Suppressor macrophage (primary cell): ENCODE measurements at places on chromosomes 4 and X.

DNA sequence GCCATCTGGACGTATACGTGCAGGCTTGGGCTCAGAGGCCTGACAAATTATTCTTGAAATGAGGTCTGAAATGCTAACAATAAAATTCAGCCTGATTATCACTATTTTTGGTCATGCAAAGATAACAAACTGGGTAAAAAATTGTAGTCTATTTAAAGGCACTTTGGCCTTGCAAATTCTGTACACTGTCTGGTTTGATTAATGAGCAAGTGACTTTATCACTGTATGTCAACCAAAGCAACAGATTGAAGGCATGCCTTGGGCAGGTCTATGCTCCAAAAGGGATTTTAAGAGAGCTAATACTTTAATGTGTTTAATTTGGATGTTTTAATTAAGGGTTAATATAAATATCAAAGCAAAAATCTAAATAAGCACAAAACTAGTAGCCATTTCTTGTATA is 1034.9 kb upstream of the GRID2 start:
- no peak for DNase-seq

GRCh38 chr4:31539284-31540069 is 819.3 kb downstream of the PCDH7 start:
- no peak for DNase-seq

DNA sequence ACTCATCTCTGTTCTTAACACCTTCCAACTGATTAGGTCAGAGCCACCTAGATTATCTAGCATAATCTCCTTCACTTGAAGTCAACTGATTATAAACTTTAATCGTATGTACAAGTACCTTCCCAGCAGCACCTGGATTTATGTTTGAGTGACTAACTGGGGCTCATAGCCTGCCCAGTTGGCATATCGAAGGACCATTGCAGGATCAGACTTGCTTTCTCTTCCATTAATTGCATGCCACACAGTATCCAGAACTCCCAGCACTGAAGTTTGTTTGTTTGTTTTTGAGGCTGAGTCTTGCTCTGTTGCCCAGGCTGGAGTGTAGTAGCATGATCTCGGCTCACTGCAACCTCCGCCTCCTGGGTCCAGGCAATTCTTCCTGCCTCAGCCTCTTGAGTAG is 27.9 kb downstream of the GRK4 start:
- no peak for DNase-seq

GRCh38 chr4:76708971-76709771 is 188.8 kb downstream of the SOWAHB start:
- no peak for DNase-seq

GRCh38 chrX:122941806-122942205 is 242.3 kb upstream of the GRIA3 start:
- no peak for DNase-seq

- DNase-seq = no peak
Measured at GRCh38 chr4:29829067-29829466, 891.1 kb upstream of the PCDH7 start.

DNA sequence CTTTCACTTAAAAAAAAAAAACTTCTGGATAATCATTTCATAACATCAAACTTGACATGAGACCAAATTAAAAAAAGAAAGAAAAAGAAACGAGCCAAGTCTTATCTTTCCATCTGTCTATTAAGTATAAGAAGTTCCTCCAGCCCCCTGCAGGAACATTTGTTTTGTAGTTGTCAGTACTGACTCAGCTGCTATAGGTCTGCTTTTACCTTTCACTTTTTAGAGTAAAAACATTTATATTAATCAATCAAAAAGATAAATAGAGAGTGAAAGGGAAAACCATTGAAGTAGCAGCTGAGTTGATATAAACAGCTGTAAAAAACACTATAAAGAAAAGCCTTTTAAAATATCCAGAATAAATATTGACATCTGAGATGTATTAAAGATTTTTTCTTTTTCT is 46.1 kb downstream of the CCDC158 start:
- DNase-seq = no peak

- DNase-seq = no peak
Measured at GRCh38 chrX:37942170-37942569, 64.2 kb upstream of the SYTL5 start.

DNA sequence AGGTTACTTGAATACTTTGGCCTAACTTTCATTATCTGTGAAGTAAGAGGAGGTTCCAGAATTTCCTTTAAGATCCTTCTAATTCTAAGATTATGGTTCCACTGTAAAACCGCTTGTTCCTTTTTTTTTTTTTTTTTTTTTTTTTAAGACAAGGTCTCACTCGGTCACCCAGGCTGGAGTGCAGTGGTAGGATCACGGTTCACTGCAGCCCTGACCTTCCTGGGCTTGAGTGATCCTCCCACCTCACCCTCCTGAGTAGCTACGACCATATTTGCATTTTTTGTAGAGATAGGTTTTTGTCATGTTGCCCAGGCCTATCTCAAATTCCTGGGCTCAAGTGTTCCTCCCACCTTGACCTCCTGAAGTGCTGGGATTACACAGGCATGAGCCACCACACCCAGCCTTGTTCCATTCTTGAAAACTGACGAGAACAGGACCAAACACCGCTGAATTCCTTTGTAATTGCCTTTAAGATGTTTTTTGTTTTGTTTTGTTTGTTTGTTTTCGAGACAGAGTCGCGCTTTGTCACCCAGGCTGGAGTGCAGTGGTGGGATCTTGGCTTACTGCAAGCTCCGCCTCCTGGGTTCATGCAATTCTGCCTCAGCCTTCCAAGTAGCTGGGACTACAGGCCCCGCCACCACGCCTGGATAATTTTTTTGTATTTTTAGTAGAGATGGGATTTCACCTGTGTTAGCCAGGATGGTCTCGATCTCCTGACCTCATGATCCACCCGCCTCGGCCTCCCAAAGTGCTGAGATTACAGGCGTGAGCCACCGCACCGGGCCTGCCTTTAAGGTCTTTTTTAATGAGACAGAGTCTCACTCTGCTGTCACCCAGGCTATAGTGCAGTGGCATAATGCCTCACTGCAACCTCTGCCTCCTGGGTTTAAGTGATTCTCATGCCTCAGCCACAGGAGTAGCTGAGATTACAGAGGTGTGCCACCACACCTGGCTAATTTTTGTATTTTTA is 6.8 kb downstream of the PDS5A start:
- DNase-seq = peak; percentile 54

GRCh38 chr4:85486425-85487086 is 11.6 kb downstream of the ARHGAP24 start:
- DNase-seq = no peak

- DNase-seq = peak; percentile 18
Measured at GRCh38 chr4:100130491-100130890, 59.8 kb downstream of the DDIT4L start.

DNA sequence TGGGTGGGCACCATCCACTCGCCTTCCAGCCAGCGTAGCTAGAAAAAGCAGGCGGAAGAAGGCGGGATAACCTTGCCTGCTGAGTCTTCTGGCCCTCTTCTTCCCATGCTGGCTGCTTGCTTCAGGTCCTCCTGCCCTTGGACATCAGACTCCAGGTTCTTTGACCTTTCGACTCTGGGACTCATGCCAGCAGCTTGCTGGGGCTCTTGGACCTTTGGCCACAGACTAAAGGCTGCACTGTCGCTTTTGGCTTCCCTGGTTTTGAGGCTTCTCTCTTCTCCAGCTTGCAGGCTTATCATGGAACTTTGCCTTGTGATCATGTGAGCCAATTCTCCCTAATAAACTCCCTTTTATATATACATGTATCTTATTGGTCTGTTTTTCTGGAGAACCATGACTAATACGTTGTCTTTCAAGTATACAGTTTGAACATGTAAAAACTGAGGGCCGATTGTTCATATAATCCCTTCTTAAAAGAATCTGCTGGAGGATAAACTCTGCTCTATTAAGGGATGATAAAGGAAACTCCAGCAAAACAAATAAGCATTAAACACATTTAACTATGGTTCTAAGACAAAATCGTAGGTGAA is 116.6 kb upstream of the LCORL start:
- DNase-seq = no peak

- no peak for DNase-seq
Measured at GRCh38 chr4:150680651-150681050, 98.7 kb downstream of the MAB21L2 start.

DNA sequence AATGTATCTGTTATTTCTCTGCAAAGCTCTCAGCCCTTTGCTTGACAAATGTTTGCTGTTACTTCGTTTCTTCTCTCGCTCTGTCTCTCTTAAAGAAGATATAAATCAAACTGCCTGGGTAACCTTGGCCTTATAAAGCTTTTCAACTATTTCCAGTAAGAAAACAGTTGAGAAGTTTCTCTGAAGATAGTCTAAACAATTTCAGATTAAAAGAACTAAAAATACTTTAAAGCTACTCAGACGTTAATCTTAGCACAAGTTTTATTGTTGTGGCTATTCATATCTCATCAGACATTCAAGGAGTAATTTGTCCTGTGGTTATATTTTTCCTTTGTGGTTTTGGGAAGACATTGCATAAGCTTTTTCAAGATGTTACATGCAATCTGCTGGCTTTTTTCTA is 22.6 kb downstream of the HOPX start:
- DNase-seq = no peak

- DNase-seq = no peak
Measured at GRCh38 chr4:55291227-55291640, 54.8 kb upstream of the SRD5A3 start.

GRCh38 chr4:20983763-20984575 is 283.7 kb downstream of the PACRGL start:
- no peak for DNase-seq

DNA sequence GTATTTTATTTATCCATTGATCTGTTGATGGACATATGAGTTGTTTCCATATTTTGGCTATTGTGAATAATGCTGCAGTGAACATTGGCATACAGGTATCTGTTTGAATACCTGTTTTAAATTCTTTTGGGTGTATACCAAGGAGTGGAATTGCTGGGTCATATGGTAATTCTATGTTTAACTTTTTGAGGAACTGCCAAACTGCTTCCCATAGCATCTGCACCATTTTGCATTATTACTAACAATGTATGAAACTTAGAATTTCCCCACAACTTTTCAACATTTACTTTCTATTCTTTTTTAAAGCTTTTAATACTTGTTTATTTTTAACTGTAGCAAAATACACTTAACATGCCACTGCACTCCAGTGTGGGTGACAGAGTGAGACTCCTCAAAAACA is 57.0 kb upstream of the MSN start:
- no peak for DNase-seq

- DNase-seq = no peak
Measured at GRCh38 chr4:78640714-78641113, 89.1 kb downstream of the ANXA3 start.

DNA sequence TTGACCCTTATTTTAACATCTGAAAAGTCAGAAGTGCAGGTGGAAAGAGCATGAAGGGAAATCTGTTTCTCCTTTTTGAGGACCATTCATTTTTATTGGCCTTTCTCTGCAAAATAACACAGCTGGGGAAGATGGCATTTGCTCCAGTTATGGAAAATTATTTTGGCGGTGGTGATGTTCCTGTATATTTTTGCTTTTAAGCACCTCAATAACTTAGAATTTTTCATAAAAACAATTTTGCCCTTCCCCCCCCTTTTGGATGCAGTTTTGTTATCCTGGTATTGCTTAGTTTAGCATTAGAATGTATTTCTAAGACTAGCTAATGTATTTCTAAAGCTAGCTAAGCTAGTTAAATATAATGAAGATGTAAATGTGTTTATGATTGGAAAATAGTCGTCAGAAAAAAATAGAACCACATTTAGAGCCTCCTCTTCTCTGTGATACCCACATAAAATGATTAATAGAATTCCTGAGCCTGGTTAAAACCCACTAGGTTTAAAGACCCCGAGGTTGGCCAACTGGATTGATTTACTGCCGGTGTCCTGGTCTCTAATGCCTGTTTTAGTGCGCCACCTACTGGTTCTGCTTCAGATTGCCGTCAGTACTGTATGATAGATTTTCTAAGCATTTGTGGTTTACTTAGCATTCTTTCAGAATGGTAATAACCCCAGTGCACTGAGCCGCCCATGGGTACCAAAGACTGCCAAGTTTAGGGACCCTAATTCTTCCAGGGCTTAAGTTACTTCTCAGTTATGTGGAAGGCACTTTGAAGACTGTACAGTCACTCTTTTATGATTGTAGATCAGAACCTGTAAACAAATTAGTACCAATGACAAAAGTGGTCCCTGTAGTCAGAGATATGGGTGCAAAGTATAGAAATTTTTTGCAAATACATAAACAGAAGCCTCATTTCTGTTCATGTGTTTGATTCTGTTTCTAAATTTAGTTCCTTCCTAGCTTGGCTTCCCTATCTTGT is 11.4 kb downstream of the KLF3 start:
- peak; percentile 88 for DNase-seq

- no peak for DNase-seq
Measured at GRCh38 chr4:159317203-159317602, 214.3 kb downstream of the RAPGEF2 start.

DNA sequence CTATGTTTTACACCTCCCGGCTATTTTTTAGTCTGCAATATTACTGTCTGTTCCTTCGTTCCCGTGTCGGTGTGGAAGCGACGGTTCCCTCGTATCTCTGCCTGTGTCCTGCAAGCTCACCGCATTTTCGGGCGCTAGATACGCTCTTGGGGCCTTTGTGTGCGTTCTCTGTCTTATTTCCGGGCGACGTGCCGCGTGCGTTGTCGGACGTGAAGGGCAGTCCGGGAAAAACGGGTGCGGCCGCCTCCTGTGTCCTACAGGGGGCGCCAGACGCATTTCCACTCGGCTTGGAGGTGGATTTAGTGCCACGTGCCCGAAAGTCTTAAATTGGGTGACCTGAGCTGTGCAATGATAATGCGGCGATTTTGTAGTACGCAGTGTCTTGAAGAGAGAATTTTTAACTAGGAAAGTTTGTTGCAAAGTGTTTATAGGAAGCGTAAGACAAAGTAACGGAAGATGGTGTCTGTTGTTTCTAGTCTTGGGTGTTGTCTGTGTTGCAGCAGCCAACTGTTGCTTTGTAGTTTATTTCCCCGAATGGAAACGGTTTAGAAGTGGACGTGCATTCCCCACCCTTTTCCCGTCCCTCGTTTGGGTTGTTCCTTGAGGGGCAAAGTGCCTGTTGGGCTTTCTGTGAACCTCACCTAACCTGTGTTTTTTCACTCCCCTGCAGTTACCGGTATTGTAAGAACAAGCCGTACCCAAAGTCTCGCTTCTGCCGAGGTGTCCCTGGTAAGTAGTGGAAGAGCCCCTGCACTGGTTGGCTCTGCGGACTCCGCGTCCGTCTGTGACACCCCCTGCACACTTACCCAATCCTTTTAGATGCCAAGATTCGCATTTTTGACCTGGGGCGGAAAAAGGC is 720 bp downstream of the RPL10 start:
- peak; percentile 85 for DNase-seq
